Hepatic stellate cell (primary cell): ENCODE measurements at places on chromosomes 13 and 19.

GRCh38 chr13:50993371-50993770, 83.8 kb downstream of the RNASEH2B start:
- DNase-seq, result no peak

DNA sequence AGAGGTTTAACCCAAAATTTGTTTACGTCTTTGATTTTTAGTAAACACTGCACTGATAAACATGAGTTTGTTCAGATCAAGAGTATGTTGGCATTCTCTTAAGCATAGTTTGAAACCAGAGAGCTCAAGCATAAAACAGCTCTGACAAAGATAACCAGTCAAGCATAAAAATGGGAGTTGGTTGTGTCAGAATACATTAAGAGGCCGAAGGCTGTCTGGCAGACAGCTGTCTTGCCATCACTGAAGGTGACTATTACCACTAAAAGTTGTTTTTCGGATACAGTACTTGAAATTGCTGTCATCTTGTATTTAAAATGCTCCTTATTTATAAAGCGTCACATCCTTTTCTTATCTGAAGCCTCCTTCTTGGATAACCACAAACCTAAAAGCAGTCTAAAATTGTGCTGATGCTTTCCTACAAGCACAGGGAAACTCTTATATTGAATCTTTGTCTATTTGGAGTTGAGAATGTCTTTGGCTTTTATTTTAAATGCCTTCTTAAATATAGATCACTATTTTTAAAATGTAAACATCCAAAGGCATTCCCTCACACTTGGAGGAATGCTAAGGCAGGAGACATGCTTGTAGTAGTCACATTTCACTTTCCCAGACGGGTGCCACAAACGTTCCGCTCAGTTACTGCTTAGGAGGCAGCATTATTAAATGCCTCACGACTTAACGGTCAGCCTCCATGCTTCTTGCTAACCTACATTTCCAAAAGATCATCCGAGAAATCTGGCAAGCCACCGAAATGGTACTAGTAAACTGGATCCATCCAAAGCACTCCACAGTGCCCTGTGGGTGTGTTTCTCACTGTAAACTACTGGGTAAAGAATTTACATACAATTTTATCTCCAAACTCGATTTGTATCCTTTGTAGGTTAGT, 1.5 kb downstream of the SMAD9 start:
- DNase-seq, result peak; percentile 40

DNA sequence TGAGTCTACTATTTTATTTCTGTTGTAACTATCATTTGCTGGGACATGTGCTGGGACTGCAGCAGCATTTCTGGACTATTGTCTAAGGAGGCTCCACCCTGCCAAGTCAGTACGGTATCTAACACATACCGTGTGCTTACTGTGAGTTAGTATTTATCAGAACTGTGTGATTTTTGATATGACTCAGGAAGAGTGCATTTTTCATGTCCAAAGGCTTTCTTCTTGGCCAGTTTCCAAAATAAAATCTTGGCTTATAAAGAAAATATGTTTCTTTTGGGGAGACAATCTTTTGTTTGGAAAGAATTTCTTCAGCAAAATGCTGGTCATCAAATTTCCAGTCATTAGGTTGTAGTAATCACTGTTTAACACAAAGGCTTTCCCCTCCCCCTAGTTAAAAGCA, 11.6 kb downstream of the PARP4 start:
- DNase-seq, result peak; percentile 19

DNA sequence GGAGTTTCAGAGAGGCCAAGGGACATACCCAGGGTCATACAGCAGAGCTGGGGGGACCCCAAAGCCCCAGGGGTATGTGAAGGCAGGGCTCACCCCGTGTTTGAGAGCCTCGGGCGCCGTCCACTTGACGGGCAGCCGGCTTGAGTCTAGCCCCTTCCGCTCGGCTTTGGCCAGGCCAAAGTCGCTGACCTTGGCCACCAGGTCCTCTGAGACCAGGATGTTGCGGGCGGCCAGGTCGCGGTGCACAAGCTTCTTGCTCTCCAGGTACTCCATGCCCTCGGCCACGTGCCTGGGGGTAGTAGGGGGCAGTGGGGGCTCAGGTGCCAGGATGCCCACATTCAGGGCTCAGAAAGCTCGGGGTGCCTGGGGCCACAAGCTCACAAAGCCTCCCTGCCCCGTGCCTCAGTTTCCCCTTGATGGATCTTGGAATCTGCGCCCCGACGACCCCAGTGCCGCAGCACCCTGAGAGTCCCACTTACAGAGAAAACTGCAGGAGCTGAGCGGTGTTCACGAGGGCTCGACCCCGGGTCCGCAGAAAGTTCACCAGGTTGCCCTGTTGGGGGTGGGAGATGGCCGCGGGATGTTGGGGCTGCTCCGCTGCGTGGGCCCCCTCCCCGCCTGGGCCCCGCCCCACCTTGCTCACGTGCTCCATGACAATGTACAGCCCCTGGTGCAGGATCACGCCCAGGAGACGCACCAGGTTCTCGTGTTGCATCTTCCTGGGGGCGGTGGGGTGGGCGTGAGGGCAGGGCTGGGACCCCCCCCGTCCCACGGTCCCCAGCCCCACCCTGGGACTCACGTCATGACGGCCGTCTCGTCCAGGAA, 7.1 kb downstream of the MATK start:
- no peak for DNase-seq

GRCh38 chr13:69496981-69497380, 610.6 kb upstream of the ATXN8OS start:
- no peak for DNase-seq

DNA sequence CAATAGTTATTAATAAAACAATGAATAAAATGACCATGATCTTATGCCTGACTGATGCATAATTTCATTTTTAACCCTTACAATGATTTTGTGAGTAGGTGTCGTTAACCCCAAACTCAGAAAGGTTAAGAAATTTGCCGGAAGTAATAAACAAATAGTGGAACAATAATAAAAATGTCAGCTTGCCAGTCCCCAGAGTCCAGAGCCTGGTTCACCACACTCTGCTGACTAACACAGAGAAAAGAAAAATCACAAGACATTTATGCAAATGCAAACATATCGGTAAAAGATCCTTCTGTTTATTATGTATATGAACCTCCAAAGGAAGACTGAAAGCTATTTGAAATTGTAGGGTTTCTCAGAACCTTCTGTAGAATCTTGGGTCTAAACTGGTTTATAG, 563.7 kb downstream of the EFNB2 start:
- DNase-seq, result no peak

DNA sequence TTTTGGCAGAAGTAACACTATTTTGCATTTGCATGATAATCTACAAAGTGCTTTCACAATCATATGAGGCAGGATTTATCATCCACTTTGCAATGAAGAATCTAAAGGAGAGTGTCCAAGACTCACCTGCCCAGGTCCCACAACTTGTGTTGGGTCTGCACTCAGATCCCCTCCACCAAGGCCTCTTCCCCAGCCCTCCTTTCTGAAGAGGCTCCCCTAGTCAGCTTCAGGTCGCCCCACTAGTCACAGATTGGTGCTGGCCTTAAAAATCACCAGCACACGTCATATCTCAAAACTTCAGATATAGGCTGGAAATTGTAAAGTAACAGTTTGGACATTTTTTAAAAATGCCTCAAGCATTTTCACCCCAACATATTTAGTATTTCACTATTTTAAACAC, 17.5 kb downstream of the ATP7B start:
- no peak for DNase-seq

DNA sequence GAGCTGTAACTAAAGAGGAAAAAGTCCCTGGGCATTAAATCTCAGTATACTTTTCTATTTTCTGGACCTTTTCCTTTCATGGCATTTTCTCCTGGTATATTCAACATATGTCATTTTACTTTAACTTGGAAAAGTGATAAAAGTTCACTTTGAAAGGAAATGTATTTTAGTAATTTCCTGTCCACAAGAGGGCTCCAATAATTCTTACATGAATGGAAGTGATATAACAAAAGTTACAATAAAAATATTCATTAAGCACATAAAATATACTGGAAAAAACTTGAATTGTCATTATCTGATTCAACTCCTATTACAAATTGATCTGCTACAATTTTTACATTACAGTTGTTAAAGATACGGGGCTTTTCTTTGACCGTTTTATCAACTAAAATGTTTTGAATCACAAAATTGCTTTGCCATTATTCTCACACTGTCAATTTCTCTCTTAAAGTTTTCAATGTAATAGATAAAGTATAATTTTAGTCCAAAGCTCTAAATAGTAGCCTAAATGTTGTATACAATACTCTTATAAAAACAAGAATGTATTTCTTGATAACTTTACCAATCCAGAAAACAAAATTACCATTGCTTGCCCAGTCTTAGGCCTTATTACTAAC, 4.9 kb downstream of the UBL3 start:
- no peak for DNase-seq

DNA sequence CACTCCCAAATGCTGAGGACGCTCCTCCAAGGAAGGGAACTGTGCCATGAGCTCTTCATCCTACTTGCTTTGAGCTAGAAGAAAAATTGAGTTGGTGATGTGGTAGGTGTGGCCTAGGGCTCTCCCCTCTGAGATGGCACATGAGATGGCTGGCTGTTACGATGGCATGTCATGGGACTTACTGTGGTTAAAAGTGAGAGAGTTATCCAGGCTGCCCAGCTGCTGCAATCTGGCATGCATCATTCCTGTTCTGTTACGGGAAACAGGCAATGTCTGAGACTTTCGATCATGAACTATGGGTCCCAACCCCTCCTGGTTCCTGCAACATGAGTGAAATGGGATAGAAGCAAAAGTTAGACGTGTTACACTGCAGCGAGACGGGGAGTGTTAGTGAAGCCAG, 93.3 kb upstream of the SLC15A1 start:
- no peak for DNase-seq

DNA sequence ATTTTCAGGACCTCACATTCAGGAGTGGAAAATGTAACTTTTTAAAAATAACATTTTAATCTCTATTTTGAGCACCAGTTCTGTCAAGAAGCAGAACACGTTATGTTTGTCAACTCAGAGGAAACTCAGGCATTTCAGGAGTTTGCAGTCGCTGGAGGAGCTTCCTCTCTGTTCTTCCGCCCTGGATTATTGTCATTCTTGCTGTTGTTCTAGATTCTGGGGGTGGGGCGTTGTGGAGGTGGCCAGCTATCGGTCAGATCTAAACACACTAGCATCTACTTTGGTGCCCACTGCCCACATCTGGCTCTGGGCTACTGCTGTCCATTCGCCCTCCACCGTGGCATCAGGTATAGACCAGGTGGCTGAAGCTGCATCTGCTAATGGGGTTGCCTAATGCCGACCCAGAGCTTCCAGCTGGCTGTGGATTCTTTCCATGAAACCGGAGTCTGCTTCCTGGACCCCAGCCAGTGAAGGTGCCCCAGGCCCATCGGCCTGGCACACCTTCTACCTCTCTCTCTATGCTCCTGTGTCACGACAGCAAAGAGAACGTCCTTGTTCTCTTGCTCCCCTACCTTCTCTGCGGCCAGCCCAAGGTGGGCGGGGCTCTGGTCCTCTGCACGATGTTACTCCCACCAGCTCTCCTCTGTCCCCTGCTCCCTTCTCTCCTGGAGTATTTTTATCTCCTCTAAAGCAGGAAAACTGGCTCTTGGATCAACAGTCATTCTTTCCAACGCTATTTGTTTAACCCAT, 36.7 kb upstream of the DGKH start:
- no peak for DNase-seq

- DNase-seq, result no peak
Measured at GRCh38 chr13:93270769-93271742, 44.4 kb downstream of the GPC6 start.

DNA sequence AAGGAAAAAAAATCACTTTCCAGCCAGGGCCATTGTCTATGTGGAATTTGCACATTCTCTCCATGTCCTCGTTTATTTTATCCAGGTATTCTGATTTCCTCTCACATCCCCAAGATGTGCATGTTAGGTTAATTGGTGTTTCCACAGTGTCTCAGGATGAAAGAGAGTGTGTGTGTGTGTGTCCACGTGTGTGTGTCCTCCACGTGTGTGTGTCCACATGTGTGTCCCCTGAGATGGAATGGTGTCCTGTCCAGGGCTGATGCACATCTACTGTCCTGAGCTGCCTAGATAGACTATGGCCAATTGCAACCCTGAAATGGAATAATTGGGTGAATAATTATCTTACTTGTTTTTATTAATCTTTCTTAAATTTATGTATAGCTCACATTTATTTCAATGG, 2436.5 kb downstream of the PCDH9 start:
- no peak for DNase-seq

DNA sequence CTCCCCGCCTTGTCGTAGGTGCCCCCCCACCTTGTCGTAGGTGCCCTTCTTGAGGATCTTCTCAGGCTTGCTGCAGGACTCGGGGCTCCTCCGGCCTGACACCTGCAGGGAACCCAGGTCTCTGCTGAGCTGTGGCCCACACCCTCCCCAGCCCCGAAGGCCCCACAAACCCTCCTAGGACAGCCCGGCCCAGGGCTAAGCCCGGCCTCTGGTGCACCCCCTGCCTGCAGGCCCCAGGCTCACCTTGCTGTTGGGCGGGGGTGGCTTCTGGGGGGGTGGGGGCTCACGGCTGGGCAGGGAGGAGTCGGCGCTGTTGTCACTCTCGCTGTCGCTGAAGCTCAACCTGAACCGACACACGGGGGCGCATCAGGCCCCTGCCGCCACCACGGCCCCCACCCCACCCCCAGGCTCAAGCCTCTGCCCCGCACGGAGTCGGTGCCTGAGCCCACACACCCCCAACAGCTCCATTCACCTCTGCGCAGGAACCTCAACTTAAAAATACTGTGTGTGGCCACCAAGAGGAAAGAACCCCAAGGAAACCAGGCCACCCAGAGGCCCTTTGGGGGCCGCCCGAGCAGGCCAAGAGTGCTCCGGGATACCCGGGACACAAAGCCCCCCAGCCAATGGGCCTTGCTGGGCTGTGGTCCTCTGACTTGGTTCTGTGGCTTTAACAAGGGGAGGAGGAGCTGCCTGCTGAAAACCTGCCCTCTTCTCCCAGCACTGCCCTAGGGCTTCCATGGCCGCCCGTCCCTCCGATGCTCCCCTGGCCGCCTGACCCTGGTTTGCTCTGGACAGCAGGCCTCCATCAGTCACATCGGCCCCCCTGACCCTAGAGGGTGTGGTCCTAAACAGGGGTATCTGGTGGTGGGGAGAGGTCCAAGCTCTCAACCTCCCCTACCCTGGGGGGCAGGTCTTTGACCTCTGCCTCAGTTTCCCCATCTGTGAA, 65.8 kb downstream of the MLLT1 start:
- no peak for DNase-seq

GRCh38 chr19:48351341-48351752, 12.4 kb downstream of the TMEM143 start:
- DNase-seq, result peak; percentile 77

DNA sequence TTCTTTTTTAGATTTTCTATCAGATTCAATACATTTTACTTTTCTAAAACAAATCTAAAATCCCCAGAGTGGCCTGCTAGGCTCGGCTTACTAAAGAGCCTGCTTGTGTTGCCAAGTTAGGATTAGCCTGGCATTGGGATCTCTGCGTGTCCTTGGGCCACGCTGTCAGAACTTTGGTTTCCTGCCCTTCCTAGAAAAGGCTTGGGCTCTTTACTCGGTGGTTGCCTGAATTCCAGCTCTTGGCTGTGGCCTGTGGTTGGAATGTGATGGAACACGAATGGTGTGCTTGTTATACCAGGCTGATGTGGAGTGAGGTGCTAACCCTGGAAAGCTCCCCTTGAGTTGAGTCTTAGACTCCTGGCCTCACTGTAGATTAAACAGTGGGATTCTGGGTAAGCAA, 8.5 kb downstream of the SPATA13 start:
- DNase-seq, result no peak

- DNase-seq, result peak; percentile 88
Measured at GRCh38 chr19:55640577-55641425, at the start of gene ZNF580. TSS of gene ZNF580 (plus strand) at chr19:55641002. CDS start at chr19:55642509, 1,507 bp downstream.
